ENCODE measurements at places on chromosomes 3 and 15.

DNA sequence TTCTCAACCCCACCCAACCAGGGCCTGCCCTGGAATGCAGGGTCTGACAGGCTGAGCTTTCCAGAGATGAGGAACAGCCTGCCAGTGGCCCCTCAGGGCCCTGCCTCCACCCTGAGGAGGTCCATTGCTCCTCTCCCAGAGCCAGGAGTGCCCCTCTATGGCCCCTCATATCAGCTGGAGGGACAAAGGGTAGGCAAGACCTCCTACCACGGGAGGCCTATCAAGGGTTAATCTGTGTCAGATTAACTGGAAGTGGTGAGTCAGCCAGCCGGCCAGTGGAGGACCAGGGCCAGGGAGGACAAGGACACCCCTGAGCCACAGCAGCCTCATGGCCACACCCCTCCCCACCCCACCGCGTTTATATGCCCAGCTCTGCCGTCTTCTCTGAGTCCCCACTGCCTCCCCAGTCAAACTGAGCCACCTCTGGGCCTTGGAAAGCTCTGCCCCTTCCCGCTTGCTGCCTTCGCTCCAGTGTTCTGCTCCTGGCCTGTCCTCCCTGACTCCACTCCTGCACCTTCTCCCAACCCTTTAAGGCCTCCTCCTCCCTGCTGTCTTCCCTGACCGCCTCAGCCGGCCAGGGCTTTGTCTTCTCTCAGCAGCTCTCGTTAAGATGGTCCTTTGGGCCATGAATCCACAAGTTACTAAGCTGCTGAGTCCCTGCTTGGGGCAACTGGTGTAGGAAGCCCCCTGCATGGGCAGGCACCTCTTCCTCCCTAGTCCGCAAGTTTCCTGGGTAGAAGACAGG is 6.5 kb downstream of the CCDC33 start:
- no peak for DNase-seq

GRCh38 chr15:71117714-71118305 is 2.5 kb downstream of the THSD4 start:
- no peak for DNase-seq

DNA sequence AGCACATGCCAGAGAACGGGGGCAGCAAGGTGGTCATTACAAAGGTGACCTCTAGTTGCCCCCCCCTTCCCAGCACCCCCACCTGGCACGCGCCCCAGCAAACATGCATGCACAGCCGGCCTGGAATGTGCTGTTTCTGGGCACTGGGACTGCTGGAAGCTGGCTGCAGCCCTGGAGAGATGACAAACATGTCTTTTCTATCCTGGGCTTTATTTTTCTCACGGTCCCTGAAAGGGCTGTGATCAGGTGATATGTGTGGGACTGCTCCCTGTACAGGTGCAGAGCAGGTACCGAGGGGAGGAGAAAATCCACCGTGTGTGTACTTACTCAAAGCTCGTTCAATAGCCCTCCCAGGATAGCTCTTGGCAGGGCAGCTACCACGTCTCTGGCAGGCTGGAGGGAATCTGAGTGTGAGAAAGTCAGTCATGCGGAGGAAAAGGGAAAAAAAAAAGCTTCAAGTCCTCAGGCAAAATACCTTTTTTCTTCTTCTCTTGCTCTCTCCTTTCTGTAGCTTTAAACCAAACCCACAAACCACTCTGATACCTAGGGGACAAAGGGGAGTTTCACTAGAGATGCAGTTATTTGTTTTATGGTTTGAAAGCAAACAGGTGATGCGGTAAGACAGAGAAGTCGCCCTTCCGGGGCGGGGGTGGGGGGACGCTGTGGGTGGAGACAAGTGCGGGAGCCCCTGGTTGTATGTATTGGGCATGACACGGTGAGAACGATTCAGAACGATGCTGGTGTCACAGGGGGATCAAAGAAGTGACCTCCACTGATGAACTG is 5.0 kb upstream of the HES1 start:
- DNase-seq: no peak

GRCh38 chr3:43998836-43999727 is 242.6 kb upstream of the TOPAZ1 start:
- no peak for DNase-seq

GRCh38 chr3:38348903-38349302 is 2.3 kb downstream of the XYLB start:
- no peak for DNase-seq

- no peak for DNase-seq
Measured at GRCh38 chr3:182979674-182980191, 605 bp downstream of the DCUN1D1 start.

- DNase-seq: no peak
Measured at GRCh38 chr3:105362021-105362665, 4.6 kb upstream of the ALCAM start.

DNA sequence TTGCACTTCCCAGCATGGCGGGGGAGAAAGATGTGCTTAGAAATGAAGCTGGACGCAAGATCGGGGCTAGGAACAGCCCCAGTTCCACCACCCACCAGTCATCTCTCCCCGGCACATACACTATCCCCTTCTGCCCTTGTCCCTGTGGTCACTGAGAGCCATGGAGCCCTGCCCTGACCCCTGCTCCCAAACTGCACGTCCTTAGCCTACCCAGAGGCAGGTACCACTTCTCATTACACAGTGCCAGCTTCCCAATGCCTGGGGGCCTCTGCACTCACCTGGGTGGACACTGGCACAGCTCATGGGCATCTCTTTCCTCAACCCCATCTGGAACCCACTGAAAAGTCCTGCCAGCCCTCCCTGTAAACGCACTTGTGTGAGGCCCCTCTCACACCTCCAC is 139.3 kb upstream of the PRR20G start:
- no peak for DNase-seq

- DNase-seq: no peak
Measured at GRCh38 chr3:95813244-95813643, 1001.1 kb upstream of the EPHA6 start.

GRCh38 chr3:39639344-39640236 is 169.8 kb upstream of the MYRIP start:
- peak; percentile 25 for DNase-seq

DNA sequence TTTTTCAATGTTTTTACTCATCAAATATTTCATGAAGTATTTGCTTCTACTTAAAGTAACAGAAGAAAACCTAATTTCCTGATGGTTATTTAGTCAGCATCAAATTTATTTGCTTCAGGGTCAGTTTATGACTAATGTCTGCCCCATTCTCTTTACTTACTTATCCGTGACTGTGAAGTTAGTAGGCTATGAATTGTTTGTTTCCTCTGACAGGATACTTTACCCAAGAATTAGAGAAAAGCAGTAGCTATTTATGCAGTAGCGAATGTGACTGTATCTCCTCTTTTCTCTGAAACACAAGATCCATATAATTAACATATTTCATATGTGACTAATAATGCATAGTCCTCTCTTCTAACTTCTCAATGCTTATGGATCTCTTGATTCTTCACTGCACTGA is 329.9 kb upstream of the ROBO1 start:
- DNase-seq: no peak

- DNase-seq: no peak
Measured at GRCh38 chr3:88418219-88418618, 268.5 kb downstream of the C3orf38 start.

DNA sequence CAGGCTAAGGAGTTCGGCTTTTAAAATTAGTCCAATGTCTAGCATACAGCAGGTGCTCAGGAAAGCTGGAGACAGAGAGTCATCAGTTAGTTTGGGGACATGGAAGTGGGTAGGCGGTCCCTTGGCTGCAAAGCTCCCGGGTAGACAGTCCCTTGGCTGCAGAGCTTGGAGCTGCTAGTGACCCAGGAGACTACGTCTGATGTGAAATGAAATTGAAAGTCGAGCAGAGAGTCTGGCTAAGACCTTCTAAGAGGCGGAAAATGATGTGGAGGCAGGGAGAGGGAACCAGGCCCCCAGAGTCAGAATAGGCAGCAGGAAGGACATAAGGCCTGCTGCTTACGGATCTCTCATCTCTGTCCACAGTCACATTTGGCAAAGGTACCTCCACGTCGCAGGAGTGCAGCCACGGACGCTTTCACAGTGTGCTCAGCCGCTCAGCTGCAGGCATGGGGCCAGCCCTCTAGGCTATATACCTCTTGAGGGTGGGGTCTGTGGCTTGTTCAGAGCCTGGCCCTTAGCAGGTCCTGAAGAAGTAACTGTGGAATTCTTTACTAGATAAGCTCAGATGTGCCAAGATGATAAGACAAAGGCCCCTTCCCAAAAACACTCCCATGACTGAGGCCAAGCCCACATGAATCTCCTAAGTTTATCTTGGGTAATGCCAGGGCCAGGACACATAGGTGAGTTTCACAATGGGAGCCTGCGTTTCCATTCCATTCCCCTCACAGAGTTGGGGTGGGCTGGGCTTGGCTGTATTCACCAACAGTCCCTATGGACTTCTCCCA is 131.7 kb downstream of the XXYLT1 start:
- DNase-seq: no peak

DNA sequence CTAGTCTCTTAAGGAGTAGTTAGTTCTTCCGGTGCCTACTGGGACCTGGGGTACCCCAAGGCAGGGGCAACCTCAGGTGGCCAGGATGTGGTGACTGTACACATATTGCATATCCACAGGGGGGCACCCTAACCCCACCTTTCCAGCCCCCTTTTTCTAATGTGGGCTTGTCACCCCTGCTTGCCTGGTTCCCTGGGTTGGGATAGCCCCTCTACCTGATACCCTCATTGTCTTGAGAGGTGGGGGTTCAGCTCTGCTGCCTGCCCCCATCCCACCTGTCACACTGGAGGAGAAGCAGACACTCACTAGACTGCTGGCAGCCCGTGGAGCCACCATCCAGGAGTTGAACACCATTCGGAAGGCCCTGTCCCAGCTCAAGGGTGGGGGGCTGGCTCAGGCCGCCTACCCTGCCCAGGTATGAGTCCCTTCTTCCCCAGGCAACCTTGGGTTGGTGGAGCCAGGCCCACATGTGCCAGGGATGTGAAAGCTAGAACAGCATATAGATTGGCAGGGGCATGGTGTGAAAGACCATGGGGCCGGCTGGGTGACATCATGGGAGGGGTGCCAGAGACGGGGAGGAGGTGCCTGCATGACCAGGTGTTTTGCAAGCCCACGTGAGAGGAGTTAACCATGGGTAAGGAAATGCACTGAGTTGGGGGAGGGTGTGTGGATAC is 4.0 kb downstream of the GLYCTK start:
- DNase-seq: no peak

DNA sequence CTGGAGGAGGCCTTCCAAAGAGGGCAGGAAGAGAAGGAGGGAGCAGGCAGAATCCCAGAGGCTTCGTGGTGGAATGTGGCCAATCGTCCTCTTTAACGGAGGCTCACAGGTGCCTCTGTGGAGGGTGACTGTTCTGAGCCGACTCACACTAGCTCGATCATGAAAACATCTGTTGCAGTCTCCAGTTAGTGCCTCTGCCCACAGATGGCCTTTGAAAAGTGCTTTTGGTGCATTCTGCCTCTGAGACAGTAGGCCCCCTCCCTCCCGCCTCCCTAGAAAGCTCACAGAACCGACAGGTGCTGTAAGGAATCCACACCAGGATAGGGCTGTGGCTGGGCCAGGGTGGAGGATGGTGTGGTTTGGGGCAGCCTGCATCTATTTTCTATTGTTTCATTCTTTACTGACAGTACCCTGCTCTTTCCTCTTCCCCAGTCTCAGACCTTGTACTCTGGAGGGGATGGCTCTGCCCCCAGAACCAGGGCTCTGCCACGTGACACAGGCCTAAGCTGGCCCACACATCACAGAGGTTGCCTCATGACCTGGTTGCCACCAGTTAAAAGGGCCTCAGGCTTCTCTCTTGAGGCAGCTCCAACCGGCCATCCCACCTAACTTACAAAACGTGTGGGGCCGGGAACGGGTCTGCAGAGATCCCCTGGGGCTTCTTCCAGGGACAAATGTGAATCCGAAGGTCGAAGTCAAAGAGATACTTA is 27.2 kb upstream of the PIGZ start:
- DNase-seq: no peak

Measured in GF-D8 (cell line).